ENCODE measurements at places on chromosomes 6 and 20.
A peak's percentile ranks its signal among the peaks of the same experiment; 100 is the strongest.

- no peak for DNase-seq
Measured at GRCh38 chr6:73548458-73549446, 27.9 kb upstream of the EEF1A1 start.

GRCh38 chr20:48864738-48865318 lies 37.0 kb upstream of the PREX1 start:
- no peak for DNase-seq

DNA sequence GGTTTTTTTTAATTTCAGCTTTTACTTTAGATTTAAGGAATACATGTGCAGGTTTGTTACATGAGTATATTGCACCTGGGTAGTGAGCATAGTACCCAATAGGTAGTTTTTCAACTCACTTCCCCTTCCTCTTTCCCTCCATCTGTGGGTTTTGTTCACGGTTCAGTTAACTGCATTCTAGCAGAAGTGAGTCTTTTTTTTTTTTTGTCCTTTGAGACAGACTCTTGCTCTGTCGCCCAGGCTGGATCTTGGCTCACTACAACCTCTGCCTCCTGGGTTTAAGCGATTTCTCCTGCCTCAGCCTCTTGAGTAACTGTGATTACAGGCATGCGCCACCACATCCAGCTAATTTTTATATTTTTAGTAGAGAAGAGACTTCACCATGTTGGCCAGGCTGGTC lies 8.7 kb downstream of the UBR2 start:
- DNase-seq = peak; percentile 32

- no peak for DNase-seq
Measured at GRCh38 chr6:56231827-56232226, 15.6 kb downstream of the COL21A1 start.

DNA sequence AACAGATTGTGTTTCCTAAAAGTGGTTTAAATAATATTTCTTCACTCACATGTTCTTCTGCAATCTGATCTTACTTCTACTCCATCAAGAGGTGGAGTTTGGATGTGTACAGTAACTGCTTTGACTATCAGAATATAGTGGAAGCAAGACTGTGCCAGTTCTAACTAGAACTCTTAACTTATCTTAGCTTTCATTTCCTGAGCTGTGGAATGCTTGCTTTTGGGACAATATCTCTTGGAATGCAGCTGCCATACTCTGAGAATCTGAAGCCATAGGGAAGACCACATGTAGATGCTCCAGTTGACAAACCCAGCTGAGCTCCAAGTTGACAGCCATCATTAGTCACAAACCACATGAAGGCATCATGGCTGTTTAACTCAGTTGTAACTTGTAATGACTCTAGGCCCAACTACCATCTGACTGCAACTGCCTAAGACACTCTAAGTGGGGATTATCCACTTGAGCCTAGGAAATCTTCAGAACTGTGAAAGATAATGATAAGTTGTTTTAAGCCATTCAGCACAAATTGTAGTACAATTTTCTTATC lies 40.8 kb upstream of the MAN1A1 start:
- no peak for DNase-seq

DNA sequence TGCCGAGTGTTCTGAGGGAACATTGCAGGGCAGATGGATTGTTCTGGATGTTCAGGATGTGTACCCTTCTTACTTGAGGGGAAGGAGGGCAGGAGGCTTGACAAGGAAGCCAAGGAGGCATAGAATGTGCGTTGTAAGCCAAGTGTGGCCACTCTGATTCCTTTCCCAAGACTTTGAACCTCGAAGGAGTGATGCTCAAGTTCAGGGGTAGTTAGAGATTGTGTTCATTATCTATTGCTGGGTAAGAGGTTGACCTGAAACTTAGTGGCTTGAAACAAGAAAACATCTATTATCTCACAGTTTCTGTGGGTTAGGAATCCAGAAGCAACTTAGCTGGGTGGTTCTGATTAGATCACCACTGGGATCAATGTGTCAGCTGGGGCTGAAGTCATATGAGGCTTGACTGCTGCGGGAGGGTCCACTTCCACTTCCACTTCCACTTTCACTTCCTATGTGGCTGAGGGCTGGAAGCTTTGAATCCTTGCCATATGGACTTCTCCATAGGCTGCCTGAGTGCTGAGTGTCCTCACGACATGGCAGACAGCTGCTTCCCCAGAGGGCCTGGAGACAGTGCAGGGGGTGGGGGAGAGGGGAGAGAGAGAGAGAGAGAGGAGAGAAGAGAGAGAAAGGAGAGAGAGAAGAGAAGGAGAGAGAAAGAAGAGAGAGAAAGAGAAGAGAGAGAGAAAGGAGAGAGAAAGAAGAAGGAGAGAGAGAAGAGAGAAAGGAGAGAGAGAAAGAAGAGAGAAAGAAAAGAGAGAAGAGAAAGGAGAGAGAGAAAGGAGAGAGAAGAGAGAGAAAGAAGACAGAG lies 6.9 kb upstream of the CD40 start:
- no peak for DNase-seq

- no peak for DNase-seq
Measured at GRCh38 chr6:149239573-149240209, 77.8 kb upstream of the TAB2 start.

DNA sequence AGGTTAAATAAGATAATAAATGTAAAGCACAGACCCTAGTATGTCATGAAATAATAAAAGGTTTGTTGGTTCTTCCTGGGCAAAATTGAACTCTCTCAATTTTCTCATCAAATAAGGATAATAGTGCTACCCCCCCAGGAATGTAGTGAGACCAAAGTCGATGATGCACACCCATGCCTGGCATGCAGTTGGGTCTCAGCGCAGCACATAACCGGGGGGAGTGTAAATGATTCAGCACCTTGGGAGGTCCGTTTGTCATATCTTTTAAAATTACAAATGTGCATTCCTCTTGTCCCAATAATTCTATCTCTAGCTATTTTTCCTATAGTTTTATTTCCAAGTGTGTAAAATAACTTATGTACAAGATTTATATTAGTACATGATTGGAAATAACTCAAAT lies 31.3 kb upstream of the CCDC167 start:
- no peak for DNase-seq

DNA sequence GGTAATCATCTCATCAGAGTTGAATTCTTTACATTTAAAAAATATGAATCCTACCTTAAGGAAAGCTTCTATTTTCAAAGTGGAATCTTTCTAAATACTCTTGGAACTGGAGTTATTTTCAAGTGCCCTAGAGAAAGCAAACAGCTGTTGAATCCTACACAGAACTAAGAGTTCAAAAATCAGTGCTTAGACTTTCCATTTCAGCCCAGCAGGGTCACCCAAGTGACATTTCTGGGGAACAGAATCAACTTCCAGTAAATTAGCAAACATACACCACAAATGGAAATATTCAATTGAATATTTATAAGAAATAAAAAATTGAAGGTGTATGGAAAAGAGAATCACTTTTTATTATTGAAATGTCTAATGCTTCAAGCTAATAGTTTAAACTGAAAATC lies 427.7 kb upstream of the NOX3 start:
- no peak for DNase-seq

GRCh38 chr6:170471491-170471890 lies 81.6 kb downstream of the PSMB1 start:
- no peak for DNase-seq

- no peak for DNase-seq
Measured at GRCh38 chr6:163126741-163127140, 287.8 kb upstream of the QKI start.

GRCh38 chr6:13907001-13907350 lies 17.8 kb upstream of the RNF182 start:
- DNase-seq = no peak

DNA sequence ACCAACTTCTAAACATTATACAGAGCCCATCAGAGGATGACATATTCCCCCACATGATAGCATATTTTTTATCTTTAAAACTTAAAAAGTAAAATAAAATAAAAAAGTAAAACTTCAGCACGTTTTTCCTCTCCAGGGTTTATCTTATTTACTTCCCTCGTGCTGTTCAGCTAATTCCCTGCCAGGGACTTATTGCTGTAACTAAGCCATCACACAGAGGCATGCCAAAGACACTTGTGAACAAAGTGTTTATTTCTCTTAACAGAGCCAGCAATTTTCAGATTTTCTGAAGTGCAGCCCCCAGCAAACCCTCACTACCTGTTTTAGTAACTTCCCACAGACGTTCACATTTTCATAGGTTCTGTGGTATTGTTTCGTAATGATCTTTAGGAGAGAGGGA lies 293.8 kb downstream of the ZNF217 start:
- DNase-seq = no peak

- no peak for DNase-seq
Measured at GRCh38 chr6:32369660-32370059, 2.0 kb downstream of the TSBP1 start.

GRCh38 chr20:50580016-50580747 lies 70.0 kb downstream of the PTPN1 start:
- no peak for DNase-seq

DNA sequence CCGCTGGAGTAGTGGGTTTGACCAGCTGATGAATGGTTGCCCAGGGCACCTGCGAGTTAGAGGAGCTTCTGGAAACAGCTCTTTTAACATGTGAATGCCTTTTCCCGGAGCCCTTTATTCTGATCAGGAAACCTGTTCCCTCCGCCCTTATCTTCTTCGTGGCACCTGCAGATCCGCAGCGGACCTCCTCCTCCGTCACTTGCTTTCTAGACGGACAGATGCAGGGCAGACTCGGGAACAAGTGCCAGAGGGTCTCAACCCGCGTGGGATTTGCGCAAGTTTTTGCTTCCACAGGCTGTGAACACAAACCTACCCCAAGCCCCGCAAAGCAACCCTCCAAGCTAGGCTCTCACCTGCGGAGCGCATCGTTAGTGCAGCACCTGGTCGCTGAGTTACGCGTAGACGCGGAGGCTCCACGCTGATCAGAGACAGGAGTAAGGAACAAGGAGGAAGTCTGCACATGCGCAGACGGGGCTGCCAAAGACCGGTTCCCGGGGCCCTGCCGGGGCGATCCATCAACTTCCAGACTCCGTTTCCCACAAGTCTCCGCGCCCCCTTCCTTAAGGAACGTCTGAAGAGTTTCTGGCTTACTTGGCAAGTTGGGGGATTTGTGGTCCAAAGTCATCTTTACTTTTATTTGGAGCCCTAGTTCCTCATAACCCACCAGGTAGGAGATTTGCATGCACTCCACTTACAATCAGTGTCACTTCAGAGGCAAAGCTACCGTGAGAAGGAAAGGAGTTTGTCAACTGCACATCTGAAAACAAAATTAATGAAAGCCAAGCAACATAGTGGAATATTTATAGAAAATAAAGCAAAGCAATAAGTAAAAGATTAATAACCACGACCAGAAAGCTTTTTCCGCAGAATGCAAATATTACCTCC lies 52.7 kb upstream of the ELMO2 start:
- no peak for DNase-seq

GRCh38 chr6:25844518-25844917 lies 12.7 kb upstream of the SLC17A1 start:
- DNase-seq = no peak

DNA sequence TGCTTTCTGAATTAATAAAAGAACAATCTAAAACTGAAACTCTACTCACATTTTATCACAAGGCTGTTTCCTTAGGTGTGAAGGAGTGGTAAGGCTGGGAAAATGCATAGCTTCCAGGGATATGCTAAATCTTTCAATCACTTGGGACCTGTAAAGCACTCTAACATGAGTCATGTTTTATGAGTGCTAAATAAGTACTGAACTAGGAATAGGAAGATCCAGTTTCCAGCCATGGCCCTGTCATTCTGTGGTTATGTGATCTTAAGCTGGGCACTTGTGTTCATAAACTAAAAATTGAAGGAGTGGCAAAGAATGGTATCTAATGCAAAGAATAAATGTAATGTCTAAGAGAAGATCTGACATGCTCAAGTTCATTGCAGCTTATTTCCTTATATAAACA lies 6.1 kb upstream of the TMEM200A start:
- no peak for DNase-seq

GRCh38 chr20:53869466-53870258 lies 200.7 kb downstream of the BCAS1 start:
- peak; percentile 43 for DNase-seq

DNA sequence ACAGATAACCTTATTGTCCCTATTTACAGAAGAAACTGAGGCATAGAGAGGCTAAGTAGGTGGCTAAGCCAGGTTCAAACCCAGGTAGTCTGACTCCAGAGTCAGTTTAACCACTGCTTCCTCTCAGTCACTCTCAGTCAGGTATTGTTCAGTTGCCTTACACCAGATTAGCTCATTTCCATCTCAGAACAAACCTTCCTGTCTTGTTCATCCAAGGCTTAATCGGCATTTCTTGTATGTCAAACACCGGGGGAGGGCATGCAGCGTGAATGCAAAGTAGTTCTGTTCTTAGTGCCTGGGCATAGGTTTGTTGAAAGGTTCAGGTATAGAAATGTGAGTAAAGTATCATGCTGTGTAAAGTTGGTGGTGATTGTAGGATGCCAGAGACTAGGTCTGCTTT lies 51.7 kb downstream of the CTNNBL1 start:
- DNase-seq = no peak

- peak; percentile 39 for DNase-seq
Measured at GRCh38 chr6:3001773-3002293, 2.1 kb downstream of the NQO2 start.

GRCh38 chr20:32626859-32627636 lies 41.9 kb upstream of the NOL4L start:
- no peak for DNase-seq

- DNase-seq = no peak
Measured at GRCh38 chr6:10585209-10585845, 64.2 kb downstream of the GCNT2 start.

DNA sequence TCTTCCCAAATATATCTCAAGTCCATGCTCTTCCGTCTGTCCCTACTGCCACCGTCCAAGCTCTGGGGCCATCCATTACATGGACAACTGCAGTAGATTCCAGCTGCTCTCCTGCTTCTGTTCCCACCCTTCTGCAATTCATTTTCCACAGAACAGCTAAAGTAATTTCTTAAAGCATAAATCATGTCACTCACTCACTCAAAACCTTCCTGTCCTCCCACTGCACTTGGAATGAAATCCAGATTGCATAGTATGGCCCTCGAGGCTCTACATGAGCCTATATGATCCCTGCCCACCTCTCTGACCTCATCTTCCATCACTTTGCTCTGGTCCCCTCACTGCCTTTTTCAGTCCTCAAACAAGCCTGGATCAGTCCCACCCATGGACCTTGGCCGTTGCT lies 10.9 kb downstream of the PHACTR2 start:
- no peak for DNase-seq
